Dermis microvascular lymphatic vessel endothelial cell (primary cell): ENCODE measurements at places on chromosomes 2 and 18. TPM values are rescaled to one million over a fixed set of nuclear protein-coding genes. Genes with fewer than 3 reads are reported as not detected.

The GPR55 gene
- not detected in 2 replicates for total RNA-seq

The SCN9A gene
- total RNA-seq: 0.25 and 0.51 TPM in 2 replicates

The TRIM43 gene
- not detected in 2 replicates for total RNA-seq

The VWC2L gene
- total RNA-seq: not detected in 2 replicates
